ENCODE measurements at places on chromosomes 5 and 9.

GRCh38 chr9:120846906-120847305 lies 4.2 kb upstream of the PSMD5 start:
- no peak for DNase-seq

DNA sequence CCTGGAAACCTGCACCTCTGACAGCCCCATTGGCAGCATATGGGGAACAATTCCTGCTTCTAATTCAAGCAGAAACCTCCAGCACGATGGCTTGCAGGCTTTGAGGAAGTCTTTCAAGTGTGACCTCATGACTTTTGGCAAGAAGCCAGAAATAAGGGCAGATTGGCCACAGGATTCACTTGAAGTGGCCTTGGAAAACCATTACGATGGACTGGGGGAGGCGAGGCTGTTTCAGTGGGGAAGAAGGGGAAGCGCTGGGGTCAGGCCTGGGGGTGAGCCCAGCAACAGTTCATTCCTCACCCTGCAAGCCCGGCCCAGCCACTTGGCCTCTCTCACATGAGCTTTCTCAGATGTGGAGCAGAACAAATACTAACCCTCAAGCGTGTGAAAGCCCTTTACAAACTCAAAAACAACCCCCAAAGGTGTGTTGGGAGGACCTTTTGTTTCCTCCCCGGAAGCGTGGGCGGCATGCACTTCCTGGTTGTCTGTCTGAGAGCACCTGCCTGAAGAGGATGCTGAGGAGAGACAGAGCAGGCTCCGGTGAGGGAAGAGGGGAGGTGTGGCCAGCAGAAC lies 26.9 kb upstream of the EEIG1 start:
- peak; percentile 94 for DNase-seq

DNA sequence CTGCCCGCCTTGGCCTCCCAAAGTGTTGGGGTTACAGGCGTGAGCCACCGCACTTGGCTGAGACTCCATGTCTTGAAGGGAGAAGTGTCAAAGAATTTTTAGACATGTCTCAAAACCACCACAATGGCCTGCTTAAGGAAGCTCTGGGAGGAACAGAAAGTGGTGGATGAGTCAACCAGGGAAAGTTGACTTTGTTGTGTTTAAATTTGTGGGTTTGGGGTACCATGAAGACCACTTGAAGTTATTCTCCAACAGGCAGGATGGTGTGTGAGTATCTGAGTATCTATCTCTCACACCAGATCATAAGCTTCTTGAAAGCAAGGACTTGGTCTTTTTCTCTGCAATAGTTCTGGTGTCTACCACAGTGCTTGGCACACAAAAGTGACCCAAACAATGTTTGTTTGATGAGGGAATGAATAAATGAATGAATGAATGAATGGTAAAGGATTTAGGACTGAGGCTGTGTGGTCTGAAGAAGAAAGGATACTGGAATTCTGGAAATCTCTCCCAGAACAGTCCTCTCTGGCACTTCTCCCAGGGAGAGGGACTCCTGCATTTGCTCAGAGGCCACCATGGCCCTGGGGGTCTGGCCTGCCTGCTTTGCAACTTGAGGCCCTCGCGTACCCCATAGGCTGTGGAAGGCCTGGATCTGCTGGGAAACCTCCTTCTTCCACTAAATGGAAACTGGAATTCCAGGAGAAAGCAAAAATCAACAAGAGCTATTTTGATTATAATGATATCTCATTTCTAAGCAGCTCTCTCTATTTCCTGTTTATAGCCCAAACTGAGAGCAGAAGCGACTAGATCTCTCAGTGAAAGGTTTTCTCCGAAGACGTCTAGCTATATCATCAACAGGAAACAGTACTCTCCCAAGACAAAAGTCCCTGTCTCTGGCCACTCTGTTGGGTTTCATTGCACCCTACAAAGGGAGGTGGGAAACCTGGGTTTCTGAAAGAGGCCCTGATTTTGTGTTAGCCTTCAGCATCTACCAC lies 187.9 kb downstream of the PALM2AKAP2 start:
- peak; percentile 28 for DNase-seq

DNA sequence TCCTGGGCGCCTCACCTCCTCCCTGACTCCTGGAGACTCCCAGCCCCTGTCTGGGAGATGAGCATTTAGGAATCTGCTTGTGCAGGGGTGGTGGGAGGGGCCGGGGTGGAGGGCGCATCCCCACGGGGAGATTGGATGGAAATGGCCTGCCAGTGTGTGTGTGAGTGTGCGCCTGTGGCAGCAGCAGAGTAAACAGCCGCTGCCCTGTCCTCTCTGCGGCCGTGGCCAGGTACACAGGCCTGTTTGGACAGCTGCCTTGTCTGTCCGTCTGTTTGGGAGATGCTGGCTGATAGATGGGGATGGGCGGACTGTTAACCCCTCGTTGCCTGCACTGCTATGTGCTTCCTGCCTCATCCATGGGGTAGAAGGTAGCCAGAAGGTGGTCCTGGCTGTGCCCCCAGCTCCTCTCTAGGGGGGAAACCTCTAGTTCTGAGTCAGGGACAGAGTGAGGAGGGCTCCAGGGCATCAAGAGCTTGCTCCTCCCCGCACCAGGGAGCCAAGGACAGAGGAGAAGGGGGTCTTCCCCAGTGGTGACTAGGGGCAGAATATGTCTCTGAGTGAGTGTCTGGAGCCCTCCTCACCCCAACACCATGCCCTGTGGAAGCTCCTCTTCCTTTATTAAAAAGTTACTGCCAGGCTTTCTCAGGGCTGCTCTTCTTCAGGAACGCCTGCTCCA lies 60.1 kb downstream of the LMX1B start:
- no peak for DNase-seq

- no peak for DNase-seq
Observed at GRCh38 chr5:10621832-10622231, 58.0 kb downstream of the ANKRD33B start.

DNA sequence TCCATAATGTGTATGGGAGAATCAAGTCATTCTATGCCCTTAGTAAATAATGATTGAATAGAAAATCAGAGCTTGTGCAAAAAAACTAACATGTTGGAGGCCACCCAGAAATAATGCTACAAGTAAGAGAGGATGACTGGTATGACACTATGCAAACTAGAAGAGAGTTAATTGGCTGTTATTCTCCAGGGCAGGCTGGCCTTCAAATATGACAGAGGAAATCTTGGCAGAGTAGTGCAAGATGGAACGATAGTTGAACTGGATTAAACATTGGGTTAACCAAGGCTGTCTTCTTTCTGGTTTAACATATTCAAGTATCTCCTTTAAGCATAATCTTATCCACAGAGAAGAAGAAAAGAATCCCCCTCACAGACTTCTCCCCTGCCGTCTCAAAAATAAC lies 196.1 kb downstream of the MPDZ start:
- DNase-seq = no peak

DNA sequence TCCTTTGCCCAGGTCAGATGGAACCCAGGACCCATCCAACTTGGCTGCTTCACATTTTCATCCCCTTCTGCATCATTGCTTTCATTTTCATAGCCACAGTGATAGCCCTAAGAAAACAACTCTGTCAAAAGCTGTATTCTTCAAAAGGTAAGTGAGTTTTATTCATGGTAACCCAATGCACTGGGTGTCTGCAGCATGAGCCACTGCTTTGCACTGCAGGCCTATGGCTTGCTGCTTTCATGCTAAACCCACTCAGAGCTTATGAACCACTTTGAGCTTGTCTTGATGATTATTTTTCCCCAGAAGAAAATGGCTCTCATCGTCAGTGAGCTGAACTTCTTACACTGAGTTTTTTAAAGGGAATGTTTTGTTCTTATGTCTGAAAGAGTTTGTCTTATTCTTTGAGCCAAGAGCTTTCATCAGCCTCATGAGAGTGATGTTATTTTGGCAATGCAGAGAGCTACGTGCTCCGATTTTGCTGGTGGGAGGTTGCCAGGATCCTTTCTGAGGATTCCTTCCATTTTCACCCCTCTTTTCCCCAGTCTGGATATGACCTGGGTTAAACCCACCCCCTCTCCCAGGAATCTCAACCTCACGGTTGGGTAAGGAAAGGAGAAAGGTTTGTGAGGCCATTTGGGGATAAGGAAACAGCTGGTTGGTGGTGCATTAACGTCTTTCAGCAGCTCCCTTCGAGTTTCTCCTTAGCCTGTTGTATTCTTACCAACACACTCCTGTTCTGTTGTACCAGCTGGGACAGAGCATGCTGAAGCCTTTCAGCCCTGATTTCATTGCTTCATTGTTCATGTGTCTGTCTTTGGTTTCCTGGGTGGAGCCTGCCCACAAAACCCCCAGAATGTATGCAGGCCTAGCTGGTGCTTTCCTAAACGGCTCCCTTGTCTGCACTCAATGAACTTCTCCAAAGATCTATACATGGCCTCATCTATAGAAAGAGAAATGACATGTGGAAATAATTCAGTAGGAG lies 47.6 kb downstream of the PDCD1LG2 start:
- DNase-seq = peak; percentile 73

GRCh38 chr5:104952876-104953275 lies 1390.3 kb upstream of the NUDT12 start:
- no peak for DNase-seq

DNA sequence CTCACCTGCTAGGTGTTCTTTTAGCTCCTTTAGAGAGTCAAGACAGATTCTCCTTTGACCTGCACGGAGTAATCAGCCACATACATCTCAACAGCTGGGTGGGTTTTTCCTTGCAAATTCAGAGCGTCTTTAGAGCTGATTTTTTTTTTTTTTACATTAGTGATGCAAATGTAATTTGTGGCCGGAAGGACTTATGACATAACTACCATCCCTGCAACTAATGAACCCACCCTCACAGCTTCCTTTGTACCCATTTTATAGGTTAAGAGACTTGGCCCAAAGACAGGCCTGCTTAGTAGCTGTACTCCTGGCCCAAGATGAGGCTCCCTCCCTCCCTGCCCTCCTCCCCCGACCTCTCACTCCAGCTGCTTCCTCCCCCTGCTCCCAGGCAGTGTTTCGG lies 69.9 kb upstream of the NIPAL4 start:
- no peak for DNase-seq

- no peak for DNase-seq
Observed at GRCh38 chr9:109072133-109072692, 47.5 kb downstream of the TMEM245 start.
